ENCODE measurements at places on chromosomes 4 and X.
A peak's percentile ranks its signal among the peaks of the same experiment; 100 is the strongest.

- DNase-seq = no peak
Observed at GRCh38 chr4:38696697-38697096, 32.7 kb downstream of the KLF3 start.

- no peak for DNase-seq
Observed at GRCh38 chrX:109384699-109385098, 97.2 kb downstream of the GUCY2F start.

GRCh38 chrX:45621376-45622041 lies 420.8 kb upstream of the DIPK2B start:
- no peak for DNase-seq

- DNase-seq = no peak
Observed at GRCh38 chrX:72381439-72382201, 75.9 kb upstream of the CITED1 start.

GRCh38 chr4:182823576-182823975 lies 93.6 kb downstream of the DCTD start:
- DNase-seq = no peak

GRCh38 chr4:114383721-114384120 lies 214.9 kb upstream of the UGT8 start:
- no peak for DNase-seq

- DNase-seq = no peak
Observed at GRCh38 chr4:17866810-17867209, 56.0 kb downstream of the NCAPG start.

DNA sequence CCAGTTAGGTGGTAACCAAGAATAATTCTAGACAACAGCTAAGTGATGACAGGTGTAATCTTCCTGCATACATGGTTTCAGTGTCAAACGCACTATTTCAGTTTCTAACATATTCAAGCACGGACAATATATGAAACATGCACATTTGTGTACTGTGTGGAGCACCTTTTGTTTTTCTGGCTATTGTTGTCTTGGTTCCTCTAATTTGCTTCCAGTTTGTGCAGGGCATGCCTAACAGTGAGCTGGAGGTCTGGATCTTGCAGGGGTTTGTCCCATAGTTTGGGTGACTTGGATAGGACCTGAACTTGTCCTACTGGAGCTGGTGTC lies 70.5 kb upstream of the TBC1D9 start:
- no peak for DNase-seq

DNA sequence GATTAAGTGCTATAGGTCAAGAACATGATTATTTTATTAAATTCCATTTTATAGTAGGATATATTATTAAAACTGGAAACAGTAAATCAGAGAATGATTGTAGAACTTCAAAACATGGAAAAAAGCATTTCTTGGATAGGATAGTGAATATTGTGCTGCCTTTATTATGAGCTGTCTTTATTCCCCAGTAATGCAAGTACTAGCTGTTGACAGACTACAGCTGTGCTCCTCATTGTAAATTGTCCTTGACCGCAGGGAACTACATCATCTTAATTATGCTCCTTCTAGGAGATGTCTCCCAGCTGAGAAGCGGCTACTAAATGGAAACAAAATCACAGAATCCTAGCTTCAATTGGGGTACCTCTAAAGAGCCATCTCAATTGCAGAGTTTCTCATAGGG lies 1457.2 kb upstream of the PCDH7 start:
- DNase-seq = no peak

GRCh38 chrX:39206399-39207145 lies 405.3 kb downstream of the MID1IP1 start:
- no peak for DNase-seq

DNA sequence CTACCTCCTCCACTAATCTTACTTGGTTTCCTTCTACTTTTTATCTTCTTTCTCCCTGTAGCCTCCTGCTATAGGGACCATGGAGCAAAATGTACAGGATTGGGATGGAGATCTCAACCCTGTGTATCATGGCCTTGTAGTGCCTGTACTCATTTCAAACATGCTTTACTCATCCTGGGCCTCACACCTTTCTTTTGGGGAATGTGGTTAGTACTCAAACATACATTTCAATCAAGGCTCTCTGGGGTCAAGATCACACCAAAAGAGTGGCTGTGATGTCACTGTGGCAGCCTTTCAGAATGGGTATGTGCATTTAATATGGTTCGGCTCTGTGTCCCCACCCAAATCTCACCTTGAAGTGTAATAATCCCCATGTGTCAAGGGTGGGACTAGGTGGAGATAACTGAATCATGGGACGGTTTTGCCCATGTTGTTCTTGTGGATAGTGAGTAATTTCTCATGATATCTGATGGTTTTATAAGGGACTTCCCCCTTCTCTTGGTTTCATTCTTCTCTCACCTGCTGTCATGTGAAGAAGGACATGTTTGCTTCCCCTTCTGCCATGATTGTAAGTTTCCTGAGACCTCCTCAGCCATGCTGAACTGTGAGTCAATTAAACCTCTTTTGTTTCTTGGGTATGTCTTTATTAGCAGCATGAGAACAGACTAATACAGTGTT lies 205.1 kb downstream of the RASL11B start:
- no peak for DNase-seq

DNA sequence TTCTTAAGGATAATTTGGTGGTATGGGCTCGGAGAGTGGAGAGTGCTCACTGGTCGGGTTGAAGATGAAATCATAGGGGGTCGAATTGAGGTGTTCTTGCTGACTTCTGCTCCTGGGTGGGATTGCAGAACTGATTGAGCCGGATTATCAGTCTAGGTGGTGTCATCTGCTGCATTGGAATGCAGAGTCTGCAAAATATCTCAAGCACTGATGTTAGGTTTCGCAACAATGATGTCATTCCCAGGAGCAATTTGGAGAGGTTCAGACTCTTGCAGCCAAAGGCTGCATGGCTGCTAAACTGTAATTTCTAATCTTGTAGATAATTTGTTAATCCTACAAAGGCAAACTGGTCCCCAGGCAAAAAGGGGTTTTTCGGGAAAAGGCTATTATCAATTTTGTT lies 67.7 kb downstream of the RHOH start:
- no peak for DNase-seq

- DNase-seq = no peak
Observed at GRCh38 chr4:121697564-121697963, 784 bp upstream of the ANXA5 start.

GRCh38 chr4:76704133-76704881 lies 193.6 kb downstream of the SOWAHB start:
- DNase-seq = no peak

DNA sequence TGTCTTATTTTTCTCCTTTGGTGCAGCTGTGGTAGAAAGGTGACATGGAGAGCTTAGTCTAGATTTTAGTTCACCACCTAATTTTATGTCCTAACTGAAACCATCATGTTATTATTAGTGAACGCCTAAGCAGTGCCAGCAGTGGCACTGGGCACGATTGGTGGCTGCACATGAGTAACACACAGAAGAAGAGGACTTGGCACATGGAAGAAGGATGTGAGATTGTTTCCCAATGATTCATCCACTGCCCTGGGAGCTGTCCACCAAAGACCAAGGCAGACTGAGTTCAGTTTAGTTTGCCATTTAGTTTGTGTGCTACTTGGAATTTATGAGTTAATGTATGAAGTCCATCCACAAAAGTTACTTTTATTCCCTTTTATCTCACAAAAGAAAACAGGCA lies 68.1 kb upstream of the NAP1L5 start:
- DNase-seq = no peak

- no peak for DNase-seq
Observed at GRCh38 chr4:41381384-41381783, 124.7 kb downstream of the UCHL1 start.

- no peak for DNase-seq
Observed at GRCh38 chr4:105462576-105462975, 11.3 kb downstream of the PPA2 start.

DNA sequence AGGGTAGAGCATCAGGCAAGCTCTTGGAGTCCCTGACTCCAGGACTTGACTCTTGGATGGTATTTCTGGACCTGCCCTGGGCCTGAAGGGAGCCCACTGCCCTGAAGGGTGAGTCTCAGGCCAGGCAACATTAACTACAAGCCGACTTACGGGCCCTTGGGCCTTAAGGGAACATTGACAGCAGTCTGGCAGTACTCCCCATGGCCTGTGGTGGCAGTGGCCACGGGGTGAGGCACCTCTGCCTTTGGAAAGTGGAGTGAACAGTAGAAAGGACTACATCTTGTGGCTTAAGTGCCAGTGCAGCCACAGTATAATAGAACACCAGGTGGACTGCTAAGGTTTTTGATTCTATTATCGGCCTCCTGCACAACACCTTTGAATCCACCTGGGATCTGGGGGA lies 36.3 kb downstream of the SH3BGRL start:
- no peak for DNase-seq

- DNase-seq = no peak
Observed at GRCh38 chrX:53476371-53476770, 42.2 kb upstream of the HSD17B10 start.

DNA sequence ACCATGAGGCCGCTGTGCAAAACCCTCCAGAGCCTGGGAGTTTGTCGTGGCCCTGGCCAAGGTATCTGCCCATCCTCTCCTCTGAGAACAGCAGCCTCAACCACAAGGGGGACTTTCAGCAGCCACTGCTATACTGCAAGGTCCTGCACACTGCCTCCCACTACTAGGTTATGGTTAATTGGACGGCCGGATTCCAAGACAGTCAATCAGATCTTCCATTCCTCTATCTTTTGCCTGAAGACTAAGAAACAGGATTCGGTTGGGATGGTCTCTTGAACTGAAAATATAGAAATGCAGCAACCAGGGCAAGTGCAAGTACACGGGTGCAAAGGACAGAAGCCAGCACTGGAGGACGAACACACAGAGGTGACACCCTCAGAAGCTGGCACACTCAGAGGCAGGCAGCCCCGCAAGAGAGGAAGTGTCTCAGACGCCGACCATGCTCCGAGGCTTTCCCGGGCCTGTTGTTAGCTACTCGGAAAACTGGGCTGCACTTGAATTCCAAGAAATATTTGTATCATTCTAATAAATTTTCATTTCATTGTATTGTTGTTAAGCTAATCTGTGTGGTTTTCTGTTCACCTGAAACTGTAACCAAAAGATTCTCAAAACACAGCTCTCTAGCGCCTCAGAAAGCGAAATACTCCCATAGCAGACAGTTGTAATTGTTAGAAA lies 63.3 kb downstream of the AFAP1 start:
- DNase-seq = peak; percentile 25

DNA sequence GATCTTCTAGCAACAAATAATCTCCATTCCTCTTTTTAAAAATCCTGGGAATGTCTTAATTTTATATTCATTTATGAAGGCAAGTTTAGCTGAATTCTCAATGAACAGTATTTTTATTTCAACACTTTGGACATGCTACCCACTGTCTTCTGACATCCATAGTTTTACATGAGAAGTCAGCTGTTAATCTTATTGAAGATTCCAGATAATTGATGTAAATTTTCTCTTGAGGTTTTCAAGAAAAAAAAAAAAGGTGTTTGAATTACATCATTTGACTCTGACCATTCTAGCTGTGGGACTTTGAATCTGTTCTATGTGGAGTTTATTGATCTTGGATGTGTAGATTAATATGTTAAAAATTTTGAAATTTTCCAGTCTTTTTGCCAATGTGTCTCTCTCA lies 28.0 kb downstream of the PDHA2 start:
- DNase-seq = no peak

DNA sequence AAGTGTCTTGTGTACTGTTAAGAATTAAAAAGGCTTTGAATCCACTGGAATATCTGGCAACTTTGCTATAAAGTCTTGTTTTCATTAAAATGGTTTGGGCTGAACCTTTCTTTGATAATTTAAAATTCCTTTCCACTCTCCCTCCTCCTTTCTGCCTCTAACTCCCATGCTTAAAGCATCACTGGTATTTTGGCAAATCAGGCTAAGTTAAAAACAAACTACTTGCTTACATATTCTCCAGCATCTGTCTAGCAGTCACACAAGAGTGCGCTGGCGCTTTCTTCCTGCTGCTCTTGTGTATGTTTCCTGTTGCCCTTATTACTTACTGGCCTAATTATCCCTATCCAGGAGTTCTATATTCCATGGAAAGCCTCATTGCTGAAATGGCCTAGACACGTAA lies 136.6 kb downstream of the VEGFC start:
- no peak for DNase-seq

DNA sequence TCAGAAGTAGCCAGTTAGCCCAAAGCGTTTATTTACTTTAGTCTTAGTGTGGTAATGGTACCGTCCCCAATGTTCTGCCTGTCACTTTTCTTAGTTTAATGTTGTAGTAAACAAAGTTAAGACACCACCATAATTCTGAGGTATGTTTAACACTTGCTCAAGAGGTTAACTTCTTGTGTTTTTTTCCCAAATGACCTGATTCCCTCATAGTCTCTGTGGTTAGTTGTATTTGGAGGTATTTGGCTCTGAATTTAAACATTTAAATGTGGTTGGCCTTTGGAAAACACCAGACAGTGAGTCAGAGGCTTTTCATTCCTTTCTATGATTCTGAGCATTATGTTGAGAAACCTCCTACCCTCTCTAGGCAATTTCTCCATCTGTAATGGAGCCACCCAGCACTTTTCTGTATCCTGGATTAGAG lies 47.9 kb downstream of the CXCL1 start:
- no peak for DNase-seq

DNA sequence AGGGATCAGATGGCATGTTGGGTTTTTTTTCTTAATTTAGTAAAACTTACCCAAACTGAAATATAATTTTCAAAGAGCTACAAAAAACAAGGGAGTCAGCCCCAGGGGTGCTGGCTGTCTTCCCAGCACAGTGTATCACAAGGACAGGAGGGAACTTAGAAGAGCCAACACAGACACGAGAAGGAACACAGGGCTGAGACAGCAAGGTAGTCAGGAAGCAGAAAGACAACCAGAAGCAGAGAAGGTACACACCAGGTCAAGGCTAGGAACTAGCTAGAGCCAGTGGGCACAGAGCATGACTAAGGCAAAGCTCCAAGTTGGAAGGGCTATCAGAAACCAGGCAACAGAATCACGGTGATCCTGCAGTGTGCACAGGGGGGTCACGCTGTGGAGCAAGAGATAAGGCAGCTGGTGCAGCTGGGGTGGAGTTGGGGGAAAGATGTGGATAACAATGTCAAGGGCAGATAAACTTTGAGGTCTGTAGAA lies 168.7 kb downstream of the NR3C2 start:
- no peak for DNase-seq

- no peak for DNase-seq
Observed at GRCh38 chrX:44569122-44569521, 26.5 kb upstream of the FUNDC1 start.

DNA sequence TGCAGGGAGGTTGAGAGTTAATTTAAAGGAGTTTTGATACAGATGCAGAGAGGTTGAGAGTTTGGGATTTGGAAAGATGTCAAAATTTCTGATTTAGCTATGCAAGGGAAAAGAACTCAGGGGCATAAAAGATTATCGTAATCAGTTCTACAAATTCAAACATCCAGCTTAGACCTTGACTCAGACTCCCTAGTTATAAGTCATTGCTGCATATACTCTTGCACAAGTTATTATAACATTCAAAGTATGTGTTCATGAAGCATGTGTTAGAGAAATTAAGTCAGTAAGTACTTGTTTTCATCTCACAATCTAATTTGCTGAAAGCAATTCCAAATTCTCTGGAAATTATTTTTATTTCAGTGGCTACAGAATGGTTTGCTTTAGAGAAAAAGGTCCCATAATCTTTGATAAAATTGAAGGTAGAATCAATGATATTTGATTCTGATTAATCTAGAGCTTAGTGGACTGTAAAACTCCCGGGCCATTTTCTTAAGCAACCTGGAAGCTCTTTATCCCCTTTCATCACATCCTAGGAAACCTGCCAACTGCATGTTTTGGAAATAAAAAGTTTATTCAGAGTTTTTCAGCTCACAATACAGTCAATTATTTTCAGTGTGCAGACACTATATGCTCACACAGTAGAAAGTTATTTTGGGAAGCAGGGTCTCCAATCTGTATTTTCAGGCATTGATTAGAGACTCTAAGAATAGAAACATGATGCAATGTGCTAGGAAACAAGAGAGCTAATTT lies 132.9 kb upstream of the SPANXC start:
- no peak for DNase-seq
